ENCODE measurements at places on chromosomes 4 and X.

GRCh38 chr4:89356086-89356485, 48.5 kb upstream of the GPRIN3 start:
- no peak for DNase-seq

- no peak for DNase-seq
Measured at GRCh38 chr4:14336656-14337055, 665.6 kb upstream of the CPEB2 start.

- no peak for DNase-seq
Measured at GRCh38 chr4:8393593-8394038, 46.9 kb downstream of the ACOX3 start.

- DNase-seq, result no peak
Measured at GRCh38 chr4:107060388-107060787, 24.3 kb upstream of the DKK2 start.

- DNase-seq, result no peak
Measured at GRCh38 chr4:44231006-44231405, 217.6 kb downstream of the KCTD8 start.

All from cortex of kidney (tissue), 1 donor.